ENCODE measurements at places on chromosomes 12 and 14.

- DNase-seq = no peak
Measured at GRCh38 chr12:40198601-40199000, 26.2 kb upstream of the LRRK2 start.

GRCh38 chr14:23411563-23412525 lies 3.8 kb upstream of the MYH6 start:
- no peak for DNase-seq

DNA sequence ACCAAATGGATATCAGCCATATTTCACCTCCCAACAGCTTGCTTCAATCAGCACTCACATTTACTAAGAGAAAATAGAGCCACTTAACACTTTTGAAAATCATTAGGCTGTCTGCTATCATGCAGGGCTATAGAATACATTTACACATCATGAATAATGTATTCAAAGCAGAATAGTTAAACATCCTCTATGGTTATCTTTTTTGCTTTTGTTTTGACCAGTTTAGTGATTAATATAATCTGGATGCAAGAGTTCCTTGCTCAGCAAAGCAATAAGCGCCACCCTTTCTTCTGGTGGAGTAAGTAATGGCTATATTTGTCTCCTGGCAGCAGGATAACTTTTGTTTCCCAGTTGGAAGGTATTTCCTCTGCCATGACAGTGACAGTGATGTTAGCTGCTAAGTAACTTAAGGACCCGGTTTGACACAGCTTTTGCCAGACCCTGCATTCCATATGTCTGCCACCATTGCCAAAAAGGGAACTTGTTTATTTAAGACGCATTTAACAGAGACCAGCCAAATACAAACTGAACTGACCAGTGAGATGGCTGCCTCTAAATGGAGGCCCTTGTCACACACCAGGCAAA lies 70.3 kb upstream of the NR2C1 start:
- DNase-seq = no peak

- DNase-seq = peak; percentile 82
Measured at GRCh38 chr12:24948757-24949722, at the start of gene BCAT1. Gene BCAT1 (minus strand): TSS chr12:24949101. CDS start chr12:24948932, 169 bp downstream.

DNA sequence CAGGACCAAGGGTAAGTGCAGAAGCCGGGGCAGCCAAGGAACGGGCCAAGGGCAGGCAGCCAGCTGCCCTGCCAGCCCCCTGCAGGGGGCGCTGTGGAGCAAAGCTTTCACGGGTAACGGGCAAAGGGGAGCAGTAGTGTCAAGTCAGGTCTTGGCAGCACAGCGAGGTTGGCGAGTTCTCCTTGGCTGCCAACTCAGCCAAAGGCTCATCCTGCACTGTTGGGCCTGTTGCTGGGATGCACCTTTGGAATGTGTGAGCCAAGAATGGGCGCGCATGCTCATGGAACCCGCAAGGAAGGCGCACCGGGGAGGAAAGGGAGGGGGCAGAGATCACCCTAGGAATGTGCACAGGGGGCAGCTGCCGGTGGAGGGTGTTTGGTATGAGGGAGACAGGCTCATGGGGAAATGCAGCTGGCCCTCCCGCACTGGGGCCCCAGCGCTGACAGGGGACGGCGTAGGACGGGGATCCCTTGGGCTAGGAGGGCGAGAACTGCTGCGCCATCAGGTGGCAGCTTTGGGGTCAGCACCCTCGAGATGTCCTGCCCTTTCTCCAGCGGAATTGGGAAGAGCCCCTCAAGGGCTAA lies 138.0 kb downstream of the ASCL4 start:
- peak; percentile 79 for DNase-seq

DNA sequence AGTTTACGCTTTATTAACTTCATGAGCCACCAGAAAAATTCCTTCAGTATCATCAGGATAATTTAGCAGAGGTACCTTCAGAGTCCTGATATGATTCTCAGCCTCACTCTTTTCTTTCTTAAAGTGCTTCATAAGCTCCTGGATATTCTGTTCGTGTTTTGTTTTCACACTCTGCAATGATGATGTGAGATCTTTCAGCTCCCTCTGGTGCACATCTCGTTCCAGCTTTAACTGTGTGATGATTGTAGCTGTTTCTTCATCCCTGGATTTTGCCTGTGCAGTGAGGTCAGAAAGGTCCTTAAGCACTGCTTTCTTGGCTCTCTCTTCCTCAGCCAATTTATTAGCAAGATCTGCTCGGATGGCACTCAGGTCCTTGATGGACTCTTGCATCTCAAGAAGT lies 156.7 kb downstream of the CEP128 start:
- no peak for DNase-seq

- no peak for DNase-seq
Measured at GRCh38 chr12:70251661-70252060, 8.4 kb downstream of the CNOT2 start.

- no peak for DNase-seq
Measured at GRCh38 chr14:106737021-106737420, 1210.6 kb downstream of the TMEM121 start.
